ENCODE measurements at places on chromosomes 2 and 18.

DNA sequence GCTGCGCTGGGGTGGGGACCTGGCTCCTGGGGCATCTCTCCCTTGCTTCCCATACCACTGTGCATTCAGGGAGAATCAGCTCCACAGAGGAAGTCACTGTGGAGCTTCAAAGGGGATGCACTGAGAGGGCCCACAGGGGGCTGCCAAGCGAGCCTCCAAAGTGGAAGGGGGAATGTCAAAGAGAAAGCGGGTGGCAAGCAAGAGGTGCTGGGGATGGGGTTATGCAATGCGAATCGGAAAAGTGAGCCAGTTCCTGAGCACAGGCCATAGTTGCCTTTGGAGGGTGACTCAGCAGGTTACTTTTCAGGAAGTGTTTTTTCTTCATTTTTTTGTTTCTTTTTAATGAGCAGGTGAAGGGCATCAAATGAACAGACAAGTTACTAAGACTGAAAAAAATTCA, 17.6 kb downstream of the PMAIP1 start:
- no peak for DNase-seq

DNA sequence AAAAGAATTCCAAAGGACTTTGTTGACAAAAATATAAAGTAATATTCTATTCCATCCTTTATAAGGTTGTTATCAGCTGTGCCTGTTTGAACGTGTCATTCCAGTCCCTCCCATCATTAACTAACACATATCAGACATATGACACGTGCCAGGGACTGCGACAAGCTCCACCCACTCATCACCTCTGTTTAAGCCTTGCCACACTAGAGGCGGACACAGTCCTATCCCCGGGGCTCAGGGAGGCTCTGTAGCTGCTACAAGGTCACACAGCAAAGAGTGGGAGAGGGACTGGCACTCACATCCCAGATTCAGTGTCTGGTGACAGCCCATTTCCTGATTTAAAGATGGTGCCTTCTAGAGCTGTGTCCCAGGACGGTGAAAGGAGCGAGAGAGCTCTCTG, 30.0 kb downstream of the TBC1D8 start:
- no peak for DNase-seq

GRCh38 chr2:154386186-154386585, 312.3 kb upstream of the KCNJ3 start:
- DNase-seq = no peak

DNA sequence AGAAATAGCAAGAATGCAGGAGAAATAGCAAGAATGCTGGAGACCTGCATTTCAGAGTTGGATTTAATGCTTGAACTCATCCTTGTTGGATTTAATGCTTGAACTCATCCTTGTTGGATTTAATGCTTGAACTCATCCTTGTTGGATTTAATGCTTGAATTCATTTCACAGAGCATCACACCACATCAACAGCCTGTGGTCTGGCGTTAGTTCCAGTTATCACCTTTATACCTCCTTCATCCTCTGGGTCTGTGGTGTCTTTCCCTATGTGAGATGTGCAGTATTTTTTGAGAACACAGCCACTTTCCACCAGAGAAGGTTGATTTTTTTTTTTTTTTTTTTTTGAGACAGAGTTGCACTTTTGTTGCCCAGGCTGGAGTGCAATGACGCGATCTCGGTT, 546.4 kb upstream of the SOX11 start:
- DNase-seq = no peak

- no peak for DNase-seq
These were observed 14.6 kb downstream of the NOL10 start for GRCh38 chr2:10675131-10675530.

DNA sequence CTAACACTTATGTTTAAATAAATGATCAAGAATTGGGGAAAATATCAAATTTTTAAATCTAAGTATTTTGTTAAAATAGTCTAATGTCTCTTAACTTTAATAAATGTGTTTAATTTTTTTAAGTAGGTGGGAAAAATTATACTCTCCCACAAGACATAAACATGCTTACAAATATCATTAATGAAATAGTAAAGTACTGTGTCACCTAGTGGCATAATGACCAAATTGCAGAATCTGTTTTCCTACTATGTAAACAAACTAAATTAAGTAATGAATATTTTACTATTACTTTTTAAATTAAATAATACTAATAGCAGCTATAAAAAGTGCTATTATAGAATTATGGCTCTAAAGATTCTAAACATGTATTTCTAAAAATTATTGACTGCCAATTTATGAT, 52.0 kb upstream of the CHAC2 start:
- DNase-seq = no peak

- DNase-seq = peak; percentile 40
These were observed 44.4 kb upstream of the HPCAL1 start for GRCh38 chr2:10258326-10258725.

DNA sequence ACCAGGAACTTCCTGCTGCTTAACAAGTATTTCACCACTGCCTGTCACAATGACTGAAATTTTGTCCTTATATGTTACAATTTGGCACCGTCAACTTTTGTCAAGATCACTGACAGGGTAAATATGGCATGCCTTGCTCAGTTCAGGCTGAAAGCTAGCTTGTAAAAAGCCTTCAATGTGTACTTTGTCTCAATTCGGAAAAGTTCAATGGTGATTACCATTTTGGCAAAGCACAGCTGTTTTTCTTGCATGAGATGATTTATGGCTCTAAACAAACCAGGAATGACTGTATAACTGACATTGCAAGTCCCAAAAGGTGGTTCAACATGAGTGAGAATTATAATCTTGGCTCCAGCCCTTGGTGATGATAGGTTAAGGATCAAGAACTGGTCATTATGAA, 1255.2 kb downstream of the CNTNAP5 start:
- no peak for DNase-seq

DNA sequence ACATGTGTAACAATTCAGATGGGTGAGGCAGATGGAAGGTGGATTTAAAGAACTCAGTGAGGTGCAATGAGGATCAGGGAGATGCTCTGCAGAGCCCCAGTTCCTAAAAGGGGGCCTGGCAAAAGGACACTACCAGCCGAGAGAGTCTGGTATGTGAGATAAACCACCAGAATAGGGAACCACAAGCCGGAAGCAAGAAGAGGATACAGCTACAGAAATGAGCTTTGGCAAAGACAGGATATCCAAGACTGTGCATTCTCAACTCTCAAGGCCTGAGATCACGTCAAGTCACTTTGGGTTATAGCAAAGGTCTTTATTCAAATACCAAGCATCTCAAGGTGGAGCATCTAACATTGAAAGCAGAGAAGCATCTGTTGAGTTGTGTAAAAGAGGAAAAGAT, 293.5 kb downstream of the ARHGAP15 start:
- no peak for DNase-seq

GRCh38 chr2:15830937-15831549, 109.3 kb upstream of the MYCN start:
- DNase-seq = no peak

GRCh38 chr18:37012452-37012851, 183.5 kb downstream of the KIAA1328 start:
- DNase-seq = no peak

DNA sequence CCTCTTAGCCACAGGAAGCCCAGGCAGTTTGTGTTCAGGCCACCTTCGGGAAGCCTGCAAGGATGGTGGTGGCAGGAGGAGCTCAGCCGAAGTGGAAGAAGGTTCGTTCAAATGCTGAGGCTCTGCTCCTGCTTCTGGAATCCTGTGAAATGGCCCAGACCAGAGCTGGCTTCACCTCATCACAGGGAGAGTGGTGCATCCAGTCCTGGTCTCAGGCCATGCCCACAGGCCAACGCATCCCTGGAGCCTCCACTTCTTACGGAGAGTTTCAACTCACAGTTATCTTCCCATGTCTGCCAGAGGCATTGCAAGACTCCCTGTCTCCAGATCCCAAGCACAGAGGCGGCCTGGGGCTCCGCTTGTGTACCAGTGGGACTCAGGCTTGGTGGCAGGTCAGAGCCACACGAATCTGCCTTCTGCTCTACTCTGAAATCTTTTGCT, 82.3 kb downstream of the NDUFA10 start:
- no peak for DNase-seq

DNA sequence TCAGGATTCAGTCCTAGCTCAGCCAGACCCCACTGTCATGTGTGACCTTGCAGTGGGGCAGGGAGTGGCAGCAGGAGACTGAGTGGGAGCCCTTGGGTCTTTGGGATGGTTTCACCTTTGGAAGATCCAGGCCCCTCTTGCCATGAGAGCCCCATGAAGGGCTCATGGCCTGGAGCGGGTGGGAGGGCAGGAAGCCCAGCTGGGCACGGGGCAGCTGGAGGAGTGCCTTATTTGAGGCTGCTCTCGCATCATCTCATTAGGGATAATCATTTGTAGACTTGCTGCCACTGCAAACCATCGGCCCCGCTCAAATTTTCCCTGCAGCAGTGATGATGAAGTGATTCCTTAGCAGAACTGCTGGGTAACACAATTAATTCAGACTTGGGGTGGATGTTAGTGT, 73.9 kb downstream of the TGOLN2 start:
- DNase-seq = no peak

DNA sequence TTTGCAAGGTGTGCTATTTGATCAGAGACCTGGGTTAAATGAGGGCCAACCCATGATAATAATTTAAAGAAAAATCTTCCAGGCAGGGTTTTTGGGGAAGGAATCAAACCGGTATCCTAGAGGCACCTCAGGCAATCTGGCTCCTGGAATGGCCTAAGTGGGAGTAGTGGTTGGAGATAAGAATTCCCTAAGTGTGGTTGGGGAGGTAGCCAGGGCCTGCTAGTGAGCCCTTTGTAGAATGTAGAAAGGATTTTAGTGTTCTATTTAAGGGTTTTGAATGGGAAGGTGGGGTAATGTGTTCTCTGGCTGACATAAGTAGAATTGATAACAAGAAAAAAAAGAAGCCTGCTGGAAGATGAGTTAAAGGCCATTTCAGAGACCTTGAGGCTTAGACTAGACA, 422.2 kb downstream of the XIRP2 start:
- no peak for DNase-seq

GRCh38 chr2:15313657-15314056, 247.5 kb downstream of the NBAS start:
- DNase-seq = no peak

DNA sequence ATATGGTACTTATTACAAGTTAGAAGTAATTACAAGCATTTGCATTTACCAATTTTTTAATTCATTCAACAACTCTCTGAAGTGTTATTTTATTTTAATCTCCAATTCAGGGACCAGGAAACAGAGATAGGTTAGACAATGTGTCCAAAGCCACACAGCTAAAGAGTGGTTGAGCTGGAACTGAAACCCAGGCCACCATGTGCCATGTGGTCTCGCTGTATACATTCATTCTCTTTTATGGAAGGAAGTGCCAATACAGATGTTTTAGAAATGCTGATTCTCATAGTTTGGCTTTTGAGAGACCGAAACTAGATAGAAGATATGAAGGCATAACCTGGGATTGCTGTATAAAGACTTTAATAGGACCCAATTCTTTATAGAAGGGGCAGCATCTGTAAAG, 684.6 kb upstream of the ID2 start:
- DNase-seq = no peak

GRCh38 chr2:102620332-102620731, 979 bp downstream of the SLC9A2 start:
- DNase-seq = no peak

DNA sequence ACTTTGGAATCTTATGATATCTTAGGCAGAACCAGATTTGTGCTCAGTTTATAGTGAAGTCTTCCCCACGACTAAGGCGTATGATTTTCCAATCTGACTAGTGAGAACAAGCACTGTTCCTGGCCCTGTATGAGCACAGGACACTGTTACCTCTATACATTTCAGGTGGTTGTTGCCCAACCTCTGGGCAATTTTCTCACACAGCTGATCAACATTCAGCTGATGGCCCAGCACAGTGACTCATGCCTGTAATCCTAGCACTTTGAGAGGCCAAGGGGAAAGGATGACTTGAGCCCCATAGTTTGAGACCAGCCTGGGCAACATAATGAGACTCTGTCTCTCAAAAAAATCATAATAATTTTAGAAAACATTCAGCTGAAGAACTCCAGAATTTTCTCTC, 119.5 kb downstream of the ASXL3 start:
- DNase-seq = no peak

GRCh38 chr2:62787386-62787785, 81.9 kb downstream of the EHBP1 start:
- DNase-seq = no peak

DNA sequence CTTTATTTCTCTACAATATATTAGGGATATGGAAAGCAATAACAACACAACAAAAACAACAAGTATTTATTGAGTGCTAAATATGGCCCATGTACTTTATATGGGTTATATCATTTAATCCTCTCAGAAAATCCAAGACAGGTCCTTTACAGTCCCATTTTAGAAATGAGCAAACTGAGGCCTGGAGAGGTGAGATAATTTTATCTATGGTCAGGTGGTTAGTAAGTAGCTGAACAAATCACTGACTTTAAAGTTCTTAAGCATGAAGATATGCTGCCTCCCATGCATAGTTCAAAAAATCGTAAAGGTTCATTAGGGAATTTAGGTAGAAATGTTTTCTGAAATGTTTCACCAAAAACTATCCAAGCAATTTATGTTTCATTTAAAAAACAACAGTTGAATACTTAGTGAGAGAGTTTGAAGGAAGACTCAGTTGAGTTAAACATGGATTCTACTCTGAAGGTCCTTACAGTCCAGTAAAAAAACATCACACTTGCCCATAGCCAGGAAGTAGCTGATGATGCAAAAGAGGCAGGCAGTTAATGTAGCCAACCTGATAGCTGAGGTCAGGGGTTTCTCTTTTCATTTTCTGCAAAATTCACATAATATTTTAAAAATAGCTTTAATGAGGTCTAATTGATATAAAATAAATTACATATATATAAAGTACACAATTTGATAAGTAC, 7.6 kb upstream of the NFE2L2 start:
- DNase-seq = no peak

GRCh38 chr2:103364177-103364576, 602.3 kb downstream of the TMEM182 start:
- no peak for DNase-seq

GRCh38 chr2:64777841-64778240, 124.1 kb upstream of the SERTAD2 start:
- no peak for DNase-seq

- DNase-seq = no peak
These were observed 105.1 kb upstream of the TTC27 start for GRCh38 chr2:32522770-32523169.

DNA sequence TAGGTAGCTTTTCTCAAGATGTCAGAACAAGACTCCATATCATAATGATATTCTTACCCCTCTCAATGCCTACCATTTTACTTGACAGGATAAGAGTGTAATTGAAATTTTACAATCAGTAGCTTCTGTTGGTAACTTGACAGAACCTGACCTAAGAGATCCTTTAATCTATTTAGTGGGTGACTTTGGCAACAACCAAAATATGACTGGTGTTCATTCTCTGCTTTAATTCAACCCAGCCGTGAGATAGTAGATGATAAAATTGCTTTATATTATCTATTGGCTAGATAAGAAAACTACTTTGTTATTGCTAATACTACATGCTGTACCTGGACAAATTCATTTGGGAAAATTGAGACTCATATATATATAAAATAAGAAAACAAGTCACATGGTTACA, 770.2 kb upstream of the NXPH2 start:
- no peak for DNase-seq

Data from left forelimb (tissue), 1 donor.